Activated CD8-positive, alpha-beta T cell treated with anti-CD3 and anti-CD28 coated beads for 36 hours (primary cell): ENCODE measurements at places on chromosomes 11 and 22.

DNA sequence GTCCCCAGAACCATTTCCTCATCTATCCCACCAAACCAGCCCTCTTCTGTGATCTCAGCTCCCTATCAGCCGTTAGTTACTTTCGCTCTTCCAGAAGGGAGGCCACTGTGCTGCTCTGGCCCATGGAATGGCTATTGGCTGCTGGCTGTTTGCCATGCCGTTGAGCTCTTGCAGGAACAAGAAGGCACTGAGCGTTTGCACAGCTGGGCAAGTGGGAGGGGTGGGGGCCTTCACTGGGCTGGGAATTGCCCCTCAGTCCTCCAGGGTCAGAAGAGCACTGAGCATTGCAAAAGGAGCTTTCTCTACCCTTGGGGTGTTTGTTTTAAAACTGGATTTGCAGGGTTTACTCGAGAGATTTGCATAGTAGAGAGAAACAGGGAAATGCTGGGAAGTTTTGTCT lies 129.0 kb upstream of the PARVA start:
- DNase-seq, result no peak

DNA sequence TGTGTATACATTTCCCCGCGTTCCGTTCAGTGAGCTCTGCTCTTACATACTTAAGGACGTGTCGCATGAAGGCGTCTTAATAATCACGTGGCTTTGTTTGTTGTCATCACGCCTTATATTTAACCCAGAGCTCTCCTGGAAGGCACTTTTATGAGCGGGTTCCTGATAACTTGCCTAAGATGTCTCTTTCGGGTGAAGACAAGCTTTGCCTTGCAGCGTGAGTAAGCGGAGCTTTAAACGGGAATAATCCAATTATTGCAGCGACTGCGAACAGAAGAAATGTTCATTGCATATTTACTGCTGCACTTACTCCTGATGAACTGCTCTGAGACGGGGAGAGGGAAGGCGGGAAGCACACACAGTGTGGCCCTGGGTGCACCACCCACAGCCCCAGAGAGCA lies 1128.2 kb downstream of the BRD1 start:
- DNase-seq, result no peak

DNA sequence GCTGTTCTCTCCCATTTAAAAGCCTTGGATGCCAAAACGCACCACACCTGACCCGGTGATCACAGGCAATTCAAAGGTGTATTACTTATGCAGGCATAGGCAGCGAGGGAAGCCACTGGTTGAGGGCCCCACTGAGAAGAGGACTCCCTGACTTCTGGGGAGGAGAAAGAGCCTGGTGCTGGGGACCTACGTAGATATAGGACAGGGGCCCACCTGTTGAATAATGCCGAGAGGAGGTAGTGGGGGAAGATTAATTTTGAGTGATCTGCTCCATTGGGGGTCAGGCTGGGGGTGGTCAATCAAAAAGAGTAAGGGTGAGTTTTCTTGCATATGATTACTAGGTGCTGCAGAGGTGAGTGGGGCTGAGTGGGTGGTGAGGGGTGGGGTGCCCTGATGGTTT lies 7.8 kb downstream of the LMO2 start:
- DNase-seq, result no peak

GRCh38 chr11:130815097-130815802 lies 101.0 kb downstream of the SNX19 start:
- no peak for DNase-seq

GRCh38 chr11:77138106-77138649 lies 10.1 kb downstream of the MYO7A start:
- DNase-seq, result no peak

DNA sequence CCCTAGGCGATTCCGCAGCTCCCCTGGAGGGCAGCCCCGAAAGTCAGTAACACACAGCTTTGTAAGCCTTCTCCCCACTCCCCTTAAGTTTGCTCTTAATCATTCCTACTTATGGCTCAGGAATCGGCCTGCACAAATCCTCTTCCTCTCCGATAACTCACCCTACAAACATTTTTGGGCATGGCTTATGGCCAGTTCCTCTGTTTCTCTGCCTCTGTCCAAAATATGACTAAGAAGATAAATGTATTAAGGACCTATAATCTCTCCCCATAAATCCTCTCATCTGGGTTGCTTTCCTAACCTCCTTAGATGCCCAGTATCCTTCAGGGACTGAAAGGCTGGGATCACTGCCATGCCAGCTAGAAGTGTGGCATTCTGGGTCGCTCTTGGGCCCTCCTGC lies 41.0 kb downstream of the PAMR1 start:
- no peak for DNase-seq

- no peak for DNase-seq
Measured at GRCh38 chr22:40020956-40021355, 26.2 kb downstream of the FAM83F start.

DNA sequence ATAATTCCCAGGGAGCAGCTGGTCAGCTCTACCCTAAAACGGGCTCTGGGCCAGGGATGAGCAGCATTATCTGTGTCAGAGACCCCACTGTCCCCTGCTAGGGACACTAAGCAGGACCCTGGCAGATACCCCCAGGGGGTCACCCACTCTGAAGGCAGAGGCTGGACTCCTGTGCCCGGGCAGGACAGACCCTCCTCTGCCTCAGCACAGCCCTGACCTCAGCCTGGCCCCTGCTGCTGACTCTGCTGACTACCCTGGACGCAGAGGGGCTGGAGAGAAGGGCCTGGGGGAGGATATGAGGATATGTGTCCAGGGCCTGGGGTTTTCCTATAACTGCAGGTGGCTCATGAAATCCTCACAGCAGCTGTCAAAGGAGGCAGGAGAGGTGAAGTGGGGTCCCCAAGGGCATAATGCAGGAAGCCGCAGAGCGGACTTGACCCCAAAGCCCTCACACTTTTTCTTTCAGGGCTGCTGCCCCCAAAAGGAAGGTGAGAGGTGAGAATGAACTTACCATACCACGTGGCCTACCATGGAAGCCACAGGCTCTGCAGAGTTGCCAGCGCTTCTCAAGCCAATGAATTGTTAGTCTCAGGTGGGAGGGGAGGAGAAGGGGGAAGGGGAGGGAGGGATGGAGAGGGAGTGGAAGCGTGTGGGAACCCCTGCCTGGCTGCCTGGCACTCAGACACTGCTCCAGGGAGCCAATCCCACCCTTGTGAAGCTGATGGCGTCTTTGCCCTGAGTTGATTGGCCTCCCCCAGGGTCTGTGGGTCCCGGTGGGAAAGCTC lies 76.7 kb upstream of the WNT11 start:
- no peak for DNase-seq

DNA sequence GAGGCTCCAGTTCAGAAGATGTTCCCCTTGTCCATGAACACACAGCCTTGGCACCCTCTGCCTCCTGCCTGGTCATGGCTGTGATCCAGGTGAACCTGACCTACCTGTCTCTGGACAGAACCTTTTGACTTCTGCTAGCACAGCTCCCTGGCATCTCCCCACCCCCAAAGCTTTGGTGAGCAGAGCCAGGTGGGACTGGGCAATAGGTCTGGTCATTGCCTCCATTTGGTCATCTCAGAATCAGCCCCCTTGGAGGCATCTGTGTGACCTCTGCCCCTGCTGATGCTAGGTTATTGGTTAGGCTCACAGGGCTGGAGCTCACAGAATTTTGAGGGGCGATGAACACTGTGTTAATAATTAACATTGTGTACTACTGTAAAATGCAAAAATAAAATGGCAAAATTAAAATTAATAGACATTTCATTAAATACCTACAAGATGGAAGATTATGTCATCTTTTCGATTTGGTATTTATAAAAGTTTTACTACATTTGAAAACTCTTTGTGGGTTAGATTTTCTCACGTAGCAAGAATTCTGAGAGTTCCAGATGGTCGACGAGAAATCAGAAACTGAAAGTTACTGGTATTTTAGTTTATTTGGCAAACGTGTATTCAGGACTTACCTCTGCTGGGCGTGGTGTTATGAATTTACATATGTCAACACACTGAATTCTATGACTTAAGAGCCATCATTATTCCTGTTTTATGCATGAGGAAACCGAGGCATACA lies 8.3 kb upstream of the KIAA0930 start:
- no peak for DNase-seq

- no peak for DNase-seq
Measured at GRCh38 chr22:47250995-47251765, 488.7 kb downstream of the TBC1D22A start.

DNA sequence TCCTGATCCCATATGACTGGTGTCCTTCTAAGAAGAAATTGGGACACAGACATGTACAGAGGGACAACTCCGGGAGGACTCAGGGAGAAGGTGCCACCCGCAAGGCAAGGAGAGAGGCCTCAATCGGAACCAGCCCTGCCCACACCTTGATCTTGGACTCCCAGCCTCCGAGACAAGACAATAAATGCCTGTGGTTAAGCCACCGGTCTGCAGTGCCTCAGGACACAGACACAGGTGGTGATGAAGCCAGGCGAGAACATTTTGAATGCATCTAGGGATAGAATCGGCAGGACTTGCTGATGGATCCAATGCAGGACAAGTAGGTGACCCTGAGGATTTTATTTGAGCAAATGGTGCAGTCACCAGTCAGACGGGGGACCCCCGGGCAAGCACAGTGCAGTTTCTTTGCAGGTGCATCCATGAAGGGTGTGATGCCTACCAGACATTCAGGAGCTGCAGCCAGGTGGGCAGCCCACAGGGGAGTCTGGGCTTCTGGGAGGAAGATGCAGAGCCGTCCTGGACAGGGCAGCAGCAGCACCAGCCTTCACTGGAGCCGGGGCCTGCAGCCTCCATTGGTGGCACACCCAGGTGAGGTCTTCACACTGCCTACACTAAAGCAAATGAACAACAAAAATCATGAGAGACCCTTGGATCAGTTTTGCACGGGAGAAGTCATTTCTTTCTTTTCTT lies 20.2 kb upstream of the SEPTIN5 start:
- DNase-seq, result no peak

DNA sequence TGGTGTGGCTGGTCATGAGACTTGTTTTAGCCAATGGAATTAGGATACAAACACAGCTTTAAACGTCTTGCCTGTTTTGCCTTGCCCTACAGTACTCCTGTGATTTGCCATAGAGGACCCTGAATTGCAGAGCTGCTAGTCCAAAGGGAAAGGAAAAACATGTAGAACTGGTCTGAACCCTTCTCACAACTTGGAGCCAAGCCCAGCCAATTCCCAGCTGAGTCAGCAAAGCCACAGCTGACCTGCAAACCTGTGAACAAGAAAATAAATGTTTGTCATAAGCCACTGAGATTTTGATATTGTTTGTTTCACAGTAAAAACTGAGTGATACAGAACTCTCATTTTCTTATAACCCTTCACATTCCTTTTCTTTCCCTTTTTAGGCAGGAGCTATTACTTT lies 360.5 kb upstream of the API5 start:
- DNase-seq, result no peak

GRCh38 chr22:43308836-43309235 lies 34.3 kb downstream of the SCUBE1 start:
- DNase-seq, result no peak

DNA sequence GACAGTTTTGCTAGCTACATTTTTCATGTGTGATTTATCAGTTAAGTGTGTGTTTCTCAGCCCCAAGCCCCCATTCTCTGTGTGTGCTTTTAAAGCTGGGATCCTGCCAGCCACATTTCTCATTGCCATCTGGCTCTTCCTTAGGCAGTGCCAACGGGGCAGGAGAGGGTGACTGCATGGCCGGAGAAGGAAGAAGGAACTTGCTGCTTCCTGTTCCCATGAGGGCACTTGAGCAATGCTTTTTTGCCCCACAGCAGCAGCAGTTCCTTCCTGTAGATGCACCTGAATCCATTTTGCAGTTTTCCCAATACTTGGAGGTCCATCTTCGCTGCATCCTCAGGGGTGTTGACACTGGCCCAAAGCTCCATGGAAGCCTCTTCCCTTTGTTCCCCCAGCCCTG lies 37.5 kb downstream of the TNRC6B start:
- DNase-seq, result no peak

- DNase-seq, result no peak
Measured at GRCh38 chr22:44430716-44431115, 67.3 kb downstream of the RTL6 start.

- DNase-seq, result no peak
Measured at GRCh38 chr11:122627745-122628144, 27.8 kb upstream of the UBASH3B start.

DNA sequence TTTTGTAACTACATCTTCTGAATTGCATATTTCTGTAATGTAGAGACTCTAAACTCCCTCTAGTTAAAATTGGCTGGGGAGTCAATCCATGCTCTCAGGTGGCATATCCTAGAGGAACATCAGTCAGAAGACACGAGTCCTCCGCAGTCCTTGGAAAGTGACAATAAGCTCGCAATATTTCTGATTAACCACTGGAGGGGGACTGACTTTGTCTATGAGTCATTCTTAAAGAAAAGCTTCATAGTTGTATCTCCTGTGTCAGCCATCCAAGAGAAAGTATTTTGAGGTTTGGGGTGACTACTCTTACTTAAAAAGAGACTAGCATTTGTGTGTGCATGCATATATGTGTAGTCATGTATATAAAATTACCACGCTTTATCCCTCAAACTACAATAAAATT lies 60.2 kb downstream of the SLN start:
- DNase-seq, result no peak

- DNase-seq, result no peak
Measured at GRCh38 chr11:101476191-101476590, 107.6 kb downstream of the TRPC6 start.

- no peak for DNase-seq
Measured at GRCh38 chr11:2564008-2564530, 119.3 kb downstream of the KCNQ1 start.

- DNase-seq, result no peak
Measured at GRCh38 chr11:68673306-68673945, 10.9 kb upstream of the GAL start.

DNA sequence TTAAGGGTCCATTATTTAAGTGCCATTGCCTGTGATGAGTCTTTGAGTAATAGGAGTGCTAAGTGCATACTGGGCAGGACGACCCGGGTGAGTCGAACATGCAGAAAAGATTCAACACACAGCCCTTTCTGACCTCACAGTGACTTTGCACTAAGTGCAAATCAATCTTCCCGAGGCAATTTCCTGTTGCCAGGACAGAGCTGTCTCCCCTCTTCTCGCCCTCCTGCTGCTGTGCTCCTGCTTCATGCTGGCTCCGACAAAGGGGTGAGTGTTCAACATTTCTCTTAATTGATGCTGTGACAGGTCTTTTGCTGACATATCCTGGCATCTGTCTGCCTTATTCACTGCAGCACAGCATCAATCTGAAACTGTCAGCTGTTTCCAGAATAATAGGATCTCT lies 42.0 kb downstream of the MCHR1 start:
- DNase-seq, result no peak

GRCh38 chr11:100684101-100685065 lies 2.7 kb upstream of the ARHGAP42 start:
- DNase-seq, result no peak

GRCh38 chr11:16981651-16982194 lies 32.5 kb downstream of the PLEKHA7 start:
- no peak for DNase-seq

GRCh38 chr11:79610678-79611077 lies 169.8 kb upstream of the TENM4 start:
- no peak for DNase-seq

GRCh38 chr11:130774703-130775102 lies 141.6 kb downstream of the SNX19 start:
- no peak for DNase-seq

- DNase-seq, result no peak
Measured at GRCh38 chr11:77842441-77843121, 21.6 kb downstream of the AAMDC start.
